T-cell (primary cell): ENCODE measurements at places on chromosomes 13 and 19.

- H3K27ac ChIP-seq = no peak overlapping the region
- no peak overlapping the region for H3K4me3 ChIP-seq
- peaks cover 29% of the 10 kb centered on the region for H3K4me1 ChIP-seq
Measured at GRCh38 chr13:46578590-46578975, 25.6 kb downstream of the LRCH1 start.

GRCh38 chr19:31511696-31512095 is 162.5 kb upstream of the TSHZ3 start:
- H3K27me3 ChIP-seq = peaks cover 18% of the 10 kb centered on the region
- DNase-seq = no peak
- H3K36me3 ChIP-seq = no peaks in the 10 kb centered on the region
- H3K4me1 ChIP-seq = no peaks in the 10 kb centered on the region
- no peak overlapping the region for H3K4me3 ChIP-seq

- no peaks in the 10 kb centered on the region for H3K27me3 ChIP-seq
- no peak for DNase-seq
- H3K36me3 ChIP-seq = no peaks in the 10 kb centered on the region
- H3K4me3 ChIP-seq = no peak overlapping the region
- H3K4me1 ChIP-seq = no peaks in the 10 kb centered on the region
- H3K27ac ChIP-seq = no peak overlapping the region
Measured at GRCh38 chr13:67341406-67341805, 111.3 kb upstream of the PCDH9 start.

- no peaks in the 10 kb centered on the region for H3K4me1 ChIP-seq
- no peaks in the 10 kb centered on the region for H3K36me3 ChIP-seq
- H3K27me3 ChIP-seq = peaks cover 6% of the 10 kb centered on the region
- H3K27ac ChIP-seq = no peak overlapping the region
- H3K4me3 ChIP-seq = no peak overlapping the region
Measured at GRCh38 chr19:41064974-41065569, 23.2 kb upstream of the CYP2A13 start.
